ENCODE measurements at places on chromosomes 5 and 9. TPM values are rescaled to one million over a fixed set of nuclear protein-coding genes. Genes with fewer than 3 reads are reported as not detected.

The GPR107 gene
- polyA plus RNA-seq = 41.1 TPM

DNA sequence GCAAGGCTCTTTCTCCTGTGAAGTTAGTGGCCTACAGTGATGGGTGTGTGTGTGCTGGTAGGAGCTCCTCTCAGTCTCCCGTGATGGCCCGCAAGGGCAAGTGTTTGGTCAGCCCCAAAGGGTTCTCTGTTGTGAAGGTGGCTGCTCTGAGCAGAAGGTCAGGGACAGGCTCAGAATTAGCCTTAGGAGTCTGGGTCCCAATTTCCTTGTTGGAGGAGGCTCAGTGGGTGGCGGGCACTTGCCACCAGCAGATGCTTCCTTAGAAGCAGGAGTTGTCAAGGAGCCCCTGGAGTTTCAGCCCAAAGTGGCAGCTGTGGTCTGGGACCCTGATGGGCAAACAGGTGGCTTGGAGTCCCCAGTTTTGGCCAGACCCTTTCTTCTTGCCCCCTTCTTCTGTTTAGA lies 154.4 kb downstream of the MACROH2A1 start:
- no peak for DNase-seq

The WNT8A gene
- 1.4 TPM for polyA plus RNA-seq

The ARL14EPL gene
- 0.21 TPM for polyA plus RNA-seq

The LCN1 gene
- polyA plus RNA-seq = 2.7 TPM

GRCh38 chr9:81968026-81968425 lies 20.5 kb upstream of the SPATA31D1 start:
- DNase-seq = no peak

The CFAP90 gene
- 55.2 TPM for polyA plus RNA-seq

DNA sequence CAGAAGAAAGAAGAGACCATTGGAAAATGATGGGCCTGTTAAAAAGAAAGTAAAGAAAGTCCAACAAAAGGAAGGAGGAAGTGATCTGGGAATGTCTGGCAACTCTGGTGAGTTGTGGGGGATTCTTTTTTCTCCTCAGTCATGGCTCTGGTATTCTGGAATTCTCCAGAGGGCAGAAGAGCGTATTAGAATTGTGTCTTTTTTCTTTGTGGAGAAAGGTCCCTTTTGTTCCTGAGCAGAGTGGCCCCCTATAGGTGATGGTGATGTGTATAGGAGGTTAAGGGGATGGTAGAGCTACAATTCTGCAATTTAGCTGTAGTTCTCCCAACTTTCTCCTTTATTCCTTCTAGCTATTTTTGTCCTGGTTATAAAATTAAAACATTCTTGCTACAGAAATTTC lies 1.6 kb upstream of the DHFR start:
- DNase-seq = no peak

The PRRC2B gene
- polyA plus RNA-seq = 111 TPM

- no peak for DNase-seq
These were observed 97.8 kb downstream of the MPDZ start for GRCh38 chr9:13181652-13182051.

GRCh38 chr5:172802567-172803176 lies 31.4 kb upstream of the ERGIC1 start:
- no peak for DNase-seq

GRCh38 chr9:79014929-79015699 lies 556.7 kb upstream of the TLE4 start:
- DNase-seq = no peak

All from testis (tissue), 5 donors.